ENCODE measurements at places on chromosomes 2 and 18.

GRCh38 chr2:120373424-120373823 is 27.5 kb downstream of the INHBB start:
- no peak for DNase-seq

DNA sequence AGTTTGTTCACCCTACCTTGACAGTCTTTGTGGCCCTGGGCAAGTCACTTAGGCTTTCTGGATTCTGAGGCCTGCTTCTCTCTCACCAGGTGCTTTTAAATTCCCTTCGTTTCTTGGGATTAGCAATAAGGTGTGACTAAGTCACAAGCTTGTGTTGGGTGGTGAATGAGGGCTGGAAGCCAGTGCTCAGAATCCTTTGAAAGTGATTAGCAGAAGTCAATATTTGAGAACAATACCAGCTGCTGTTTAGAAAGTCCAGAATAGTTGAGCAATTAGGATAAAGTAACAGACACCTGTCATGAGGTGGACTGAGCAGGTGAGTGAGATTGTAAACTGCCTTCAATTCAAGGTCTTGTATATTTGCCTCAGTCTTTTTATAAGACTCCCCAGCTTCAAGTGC is 19.3 kb upstream of the MGAT5 start:
- no peak for DNase-seq

- no peak for DNase-seq
Observed at GRCh38 chr2:24477229-24477628, 13.8 kb upstream of the NCOA1 start.

DNA sequence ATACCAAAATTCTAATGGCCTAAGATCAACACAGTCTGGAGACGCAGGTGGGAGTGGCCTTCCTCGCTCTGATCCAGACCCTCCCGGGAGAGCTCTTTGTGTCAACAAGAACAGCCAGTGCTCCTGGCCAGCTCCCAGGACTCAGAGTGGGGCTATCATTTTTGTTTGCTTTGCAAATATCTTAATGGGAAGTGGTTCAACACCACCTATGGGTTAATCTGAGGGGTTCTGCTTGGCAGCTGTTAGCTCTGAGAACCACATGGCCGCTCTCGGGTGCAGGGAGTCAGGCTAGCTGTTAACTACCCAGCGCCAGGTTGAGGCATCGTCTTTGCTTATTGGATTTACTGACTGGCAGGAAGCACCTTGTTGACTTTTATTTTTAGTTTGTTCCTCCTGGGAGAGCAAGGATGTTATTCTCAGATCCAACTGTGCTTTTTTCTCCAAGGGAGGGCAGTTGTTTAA is 184.8 kb upstream of the SP5 start:
- no peak for DNase-seq

DNA sequence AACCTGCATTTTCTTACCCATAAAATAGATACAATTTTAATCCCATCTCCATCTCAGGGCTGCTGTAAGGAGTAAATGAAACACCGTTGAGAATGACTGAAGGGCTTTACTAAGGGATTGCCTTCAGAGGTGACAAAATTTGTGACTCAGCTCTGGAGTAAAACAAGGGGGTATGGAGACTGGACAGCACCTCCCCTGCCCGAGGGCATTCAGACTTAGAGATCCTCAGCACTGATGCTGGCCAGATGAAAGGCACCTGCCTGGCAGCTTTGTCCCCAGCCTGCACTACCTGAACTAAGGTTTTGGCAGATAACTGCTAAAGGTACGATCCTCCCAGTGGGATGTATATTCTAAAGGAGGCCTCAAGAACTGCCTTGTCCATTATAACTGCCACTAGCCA is 105.9 kb upstream of the STPG4 start:
- DNase-seq, result no peak

DNA sequence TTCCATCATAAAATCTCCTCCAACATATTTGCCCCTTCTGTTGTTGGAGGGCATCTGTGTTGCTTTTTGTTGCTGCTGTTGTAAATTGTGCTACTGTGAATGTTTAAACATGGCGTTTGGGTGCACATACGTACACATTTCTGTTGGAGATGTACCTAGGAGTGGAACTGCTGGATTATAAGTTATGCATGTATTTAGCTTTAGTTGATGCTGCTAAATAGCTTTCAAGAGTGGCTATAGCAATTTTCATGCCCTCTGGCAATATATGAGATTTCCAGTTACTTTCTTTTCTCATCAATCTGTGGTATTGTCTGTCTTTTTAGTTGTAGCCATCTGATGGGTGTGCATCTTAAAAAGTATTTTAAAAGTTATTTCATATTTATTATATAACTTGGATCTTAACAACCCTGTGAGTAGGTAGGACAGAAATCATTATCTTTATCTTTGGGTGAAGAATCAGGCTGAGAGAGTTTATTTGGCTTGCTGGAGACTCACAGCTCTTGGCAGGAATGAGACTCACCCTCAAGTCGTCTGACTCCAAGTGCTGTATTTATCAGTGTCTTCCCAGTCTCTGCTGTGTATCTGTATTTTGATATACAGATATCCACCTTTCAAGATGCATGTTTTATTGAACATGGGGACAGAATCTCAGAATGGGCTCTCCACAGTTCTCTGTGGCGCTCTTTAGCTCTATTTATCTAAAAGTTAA is 16.9 kb downstream of the ZNF236 start:
- no peak for DNase-seq

DNA sequence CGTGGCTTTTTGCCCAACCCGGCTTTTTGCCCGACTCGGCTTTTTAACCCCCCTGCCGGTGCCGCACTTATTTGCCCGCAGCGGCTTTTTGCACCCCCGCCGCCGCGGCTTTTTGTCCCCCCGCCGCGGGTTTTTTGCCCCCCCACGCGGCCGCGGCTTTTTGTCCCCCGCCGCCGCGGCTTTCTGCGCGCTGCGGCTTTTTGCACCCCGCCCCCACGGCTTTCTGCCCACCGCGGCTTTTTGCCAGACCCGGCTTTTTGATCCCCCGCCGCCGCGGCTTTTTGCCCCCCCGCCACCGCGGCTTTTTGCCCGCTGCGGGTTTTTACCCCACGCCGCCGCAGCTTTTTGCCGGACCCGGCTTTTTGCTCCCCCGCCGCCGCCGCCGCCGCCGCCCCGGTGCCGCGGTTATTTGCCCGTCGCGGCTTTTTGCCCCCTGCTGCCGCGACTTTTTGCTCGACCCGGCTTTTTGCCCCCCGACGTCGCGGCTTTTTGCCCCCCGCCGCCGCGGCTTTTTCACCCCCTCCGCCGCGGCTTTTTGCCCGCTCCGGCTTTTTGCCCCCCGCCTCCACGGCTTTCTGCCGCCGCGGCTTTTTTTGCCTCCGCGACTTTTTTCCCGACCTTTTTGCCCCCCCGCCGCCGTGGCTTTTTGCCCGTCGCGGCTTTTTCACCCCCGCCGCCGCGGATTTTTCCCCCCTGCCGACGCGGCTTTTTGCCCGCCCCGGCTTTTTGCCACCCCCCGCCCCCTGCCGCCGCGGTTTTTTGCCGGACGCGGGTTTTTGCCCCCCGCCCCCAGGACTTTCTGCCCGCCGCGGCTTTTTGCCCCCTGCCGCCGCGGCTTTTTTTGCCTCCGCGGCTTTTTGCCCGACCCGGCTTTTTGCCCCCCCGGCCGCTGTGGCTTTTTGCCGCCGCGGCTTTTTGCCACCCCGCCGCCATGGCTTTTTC is 2786.5 kb downstream of the RPIA start:
- DNase-seq, result no peak

DNA sequence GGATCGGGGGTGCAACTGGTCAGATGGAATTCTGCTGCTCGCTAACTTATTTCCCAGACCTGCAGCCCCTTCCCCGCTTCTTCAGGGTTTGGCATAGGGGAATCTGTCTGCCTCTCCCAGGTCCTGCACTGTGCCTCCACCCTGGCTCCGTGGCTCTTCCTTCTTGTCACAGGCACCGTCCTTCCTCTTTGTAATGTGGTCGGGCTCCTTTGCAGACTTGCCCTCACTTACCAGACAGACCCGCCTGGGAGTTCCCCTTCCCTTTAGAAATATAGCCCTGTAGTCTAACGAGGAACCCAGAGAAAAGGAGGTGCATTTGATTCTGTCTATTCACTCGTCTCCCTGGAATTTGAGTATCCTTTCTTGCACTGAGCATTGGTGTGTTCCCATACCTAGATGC is 63.9 kb upstream of the PAX8 start:
- DNase-seq, result no peak

DNA sequence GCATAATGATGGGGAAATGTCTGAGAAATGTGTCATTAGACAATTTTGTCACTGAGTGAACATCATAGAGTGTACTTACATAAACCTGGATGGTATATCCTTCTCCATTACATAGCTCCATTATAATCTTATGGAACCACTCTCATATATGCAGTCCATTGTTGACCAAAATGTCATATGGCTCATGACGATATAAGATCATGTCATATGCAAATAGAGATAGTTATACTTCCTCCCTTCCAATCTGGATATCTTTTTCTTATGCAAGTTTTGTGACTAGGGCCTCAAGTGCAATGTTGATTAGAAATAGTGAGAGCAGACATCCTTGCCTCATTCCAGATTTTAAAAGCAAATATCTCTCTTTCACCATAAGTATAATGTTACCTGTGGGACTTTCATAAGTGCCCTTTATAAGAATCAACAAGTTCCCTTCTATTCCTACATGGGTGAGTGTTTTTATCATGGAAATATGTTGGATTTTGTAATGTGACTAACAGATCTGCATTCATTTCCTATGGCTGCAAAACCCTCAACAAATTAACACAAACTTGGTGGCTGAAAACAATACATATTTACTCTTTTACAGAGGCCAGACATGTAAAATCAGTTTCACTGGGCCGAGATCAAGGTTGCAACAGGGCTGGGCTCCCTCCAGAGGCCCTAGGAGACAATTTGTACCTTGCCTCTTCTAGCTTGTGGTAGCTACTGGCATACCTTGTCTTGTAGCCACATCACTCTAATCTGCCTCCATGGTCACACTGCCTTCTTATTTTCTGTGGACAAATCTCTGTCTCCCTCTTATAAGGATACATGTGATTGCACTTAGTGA is 21.6 kb upstream of the SULT1C4 start:
- DNase-seq, result no peak

DNA sequence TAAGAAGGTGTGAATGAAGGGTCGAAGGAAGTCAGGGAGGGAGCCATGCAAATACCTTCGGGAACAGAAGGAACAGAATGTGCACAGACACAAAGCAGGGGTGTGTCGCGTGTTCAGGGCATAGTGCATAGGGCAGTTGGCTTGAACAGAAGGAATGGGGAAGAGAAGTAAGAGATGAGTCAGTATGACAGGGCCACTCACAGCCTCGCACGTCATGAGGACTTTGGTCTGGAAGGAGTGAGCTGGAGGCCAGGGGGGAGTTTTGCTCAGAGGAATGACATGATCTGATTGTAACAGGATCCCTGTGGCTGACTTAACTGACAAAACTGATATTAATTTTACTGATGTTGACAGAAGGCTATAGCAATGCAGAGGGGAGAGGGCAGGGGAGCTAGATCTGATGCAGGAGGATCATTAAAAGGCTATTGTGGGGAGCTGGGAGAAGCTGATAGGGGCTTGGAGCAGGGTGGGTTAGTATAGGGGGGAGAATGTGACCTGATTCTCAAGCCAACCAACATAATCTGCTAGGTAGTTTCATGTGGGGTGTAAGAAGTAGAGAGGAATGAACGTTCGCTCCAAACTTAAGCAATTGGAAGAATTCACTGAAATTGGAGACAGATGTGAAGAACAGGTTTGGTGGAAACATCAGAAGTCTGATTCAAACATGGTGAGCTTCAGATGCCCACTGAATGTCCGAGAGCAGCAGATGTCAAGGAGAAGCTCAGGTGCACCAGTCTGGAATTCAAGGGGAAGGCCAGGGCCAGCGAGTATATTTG is 60.4 kb upstream of the COPS8 start:
- no peak for DNase-seq

DNA sequence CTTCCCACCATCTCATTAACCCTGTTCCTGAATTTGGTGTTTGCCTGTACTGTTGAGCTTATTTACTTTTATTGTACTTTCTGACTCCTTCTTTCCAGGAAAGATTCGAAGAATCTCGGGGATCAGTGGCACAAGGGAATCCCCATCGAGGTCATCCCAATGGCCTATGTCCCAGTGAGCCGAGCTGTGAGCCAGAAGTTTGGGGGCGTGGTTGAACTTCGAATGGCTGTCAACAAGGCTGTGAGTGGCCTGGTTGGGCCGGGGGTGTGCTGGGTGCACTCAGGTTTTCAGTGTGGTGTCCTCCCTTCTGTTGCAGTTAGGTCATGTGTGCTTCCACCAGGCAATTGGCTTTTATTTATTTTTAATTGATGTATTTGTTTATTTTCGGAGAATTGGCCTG is 45.0 kb downstream of the RPIA start:
- no peak for DNase-seq

DNA sequence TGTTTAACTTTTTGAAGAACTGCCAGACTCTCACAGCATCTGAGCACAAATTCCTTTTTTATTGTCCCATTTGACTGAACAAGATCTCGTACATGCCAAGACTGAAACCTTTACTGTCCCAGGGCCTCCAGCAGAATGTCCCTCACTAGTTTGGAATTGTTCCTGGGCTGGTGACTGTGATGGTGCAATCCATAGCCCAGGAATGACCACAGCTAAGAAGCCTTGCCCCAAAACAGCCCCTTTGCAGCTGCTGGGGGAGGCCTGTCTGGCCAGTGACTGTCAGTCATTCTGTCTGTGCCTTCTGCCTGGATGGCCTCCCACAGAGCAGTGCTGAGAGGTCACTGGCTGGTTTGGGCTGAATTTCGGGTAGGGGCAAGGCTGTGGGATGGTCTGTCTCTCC is 184.5 kb upstream of the MSH6 start:
- no peak for DNase-seq

GRCh38 chr2:191597186-191597751 is 80.7 kb upstream of the NABP1 start:
- no peak for DNase-seq

- no peak for DNase-seq
Observed at GRCh38 chr2:169426069-169426663, 53.1 kb upstream of the BBS5 start.

DNA sequence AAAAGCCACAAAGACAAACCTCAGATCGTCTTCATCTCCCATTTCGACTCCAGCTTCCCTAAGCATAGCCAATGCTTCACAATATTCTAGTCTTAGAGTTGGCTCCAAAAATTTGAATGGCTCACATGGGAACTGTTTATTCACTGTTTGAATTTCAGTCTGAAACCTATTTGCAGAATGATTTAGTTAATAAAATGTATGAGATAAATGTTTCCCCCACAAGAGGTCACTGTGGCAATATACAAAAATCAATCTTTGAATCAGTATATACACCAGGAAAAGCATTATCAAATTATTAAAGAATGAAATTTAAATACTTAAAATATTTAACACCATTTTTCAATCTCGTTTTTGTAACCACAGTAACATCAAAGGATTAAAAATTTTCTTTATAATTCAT is 40.0 kb upstream of the MCM6 start:
- no peak for DNase-seq

GRCh38 chr2:183950673-183951072 is 647.7 kb upstream of the ZNF804A start:
- DNase-seq, result no peak

GRCh38 chr2:40311026-40311425 is 140.9 kb downstream of the SLC8A1 start:
- no peak for DNase-seq

GRCh38 chr2:238925816-238926521 is 78.1 kb downstream of the TWIST2 start:
- no peak for DNase-seq
